Stimulated activated CD4-positive, alpha-beta T cell treated with anti-CD3 and anti-CD28 coated beads, Interleukin-15, amount 100 ng/mL, for 48 hours (primary cell): ENCODE measurements at places on chromosomes 7 and 10.

- no peak for DNase-seq
These were observed 1276.3 kb upstream of the AUTS2 start for GRCh38 chr7:68321776-68322496.

DNA sequence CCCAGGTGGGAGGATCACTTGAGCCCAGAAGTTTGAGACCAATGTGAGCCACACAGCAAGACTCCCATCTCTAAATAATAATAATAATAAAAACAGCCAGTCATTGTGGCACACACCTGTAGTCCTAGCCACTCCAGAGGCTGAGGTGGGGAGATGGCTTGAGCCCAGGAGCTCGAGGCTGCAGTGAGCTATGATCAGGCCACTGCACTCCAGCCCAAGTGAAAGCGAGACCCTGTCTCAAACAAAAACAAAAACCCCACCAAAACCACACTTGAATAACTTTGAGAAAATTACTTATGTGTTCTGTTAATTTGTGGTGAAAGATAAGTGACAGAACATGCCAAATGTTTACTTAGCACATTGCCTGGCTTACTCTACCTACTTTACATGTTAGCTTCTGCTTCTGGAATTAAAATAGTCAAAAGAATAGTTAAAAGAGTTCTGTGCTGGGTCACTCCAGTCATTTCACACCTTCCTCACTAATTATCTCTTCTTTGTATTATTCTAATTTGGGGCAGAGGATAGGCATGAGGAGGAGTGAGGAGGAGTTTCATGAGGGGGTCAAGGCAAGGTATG lies 9.8 kb downstream of the TMEM60 start:
- DNase-seq = no peak

DNA sequence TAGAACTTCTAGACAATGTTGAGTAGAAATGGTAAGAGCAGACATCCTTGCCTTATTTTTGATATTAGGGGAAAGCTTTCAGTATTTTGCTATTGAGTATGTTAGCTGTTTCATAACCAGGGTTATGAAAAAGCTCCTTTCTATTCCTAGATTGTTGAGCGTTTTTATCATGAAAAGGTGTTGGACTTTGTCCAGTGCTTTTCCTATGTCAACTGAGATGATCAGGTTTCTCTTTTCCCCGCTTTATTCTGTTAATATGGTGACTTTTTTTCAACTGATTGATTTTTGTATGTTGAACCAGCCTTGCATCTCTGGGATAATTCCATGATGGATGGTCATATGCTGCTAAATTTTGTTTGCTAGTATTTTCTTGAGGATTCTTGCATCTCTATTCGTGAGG lies 58.5 kb downstream of the LCOR start:
- no peak for DNase-seq

GRCh38 chr10:43299579-43299978 lies 32.7 kb upstream of the RASGEF1A start:
- peak; percentile 43 for DNase-seq
